ENCODE measurements at places on chromosomes 3 and 15. TPM values are rescaled to one million over a fixed set of nuclear protein-coding genes. Genes with fewer than 3 reads are reported as not detected.

Gene SLC24A5
- polyA plus RNA-seq, result not detected

Gene KBTBD13
- polyA plus RNA-seq, result 1.8 TPM

Gene ROPN1
- not detected for polyA plus RNA-seq

Gene DLEC1
- polyA plus RNA-seq, result 0.41 TPM
